Activated gamma-delta T cell treated with Interleukin-2 at 50 U/mL for 16 hours (primary cell): ENCODE measurements at places on chromosomes 12 and 14.

DNA sequence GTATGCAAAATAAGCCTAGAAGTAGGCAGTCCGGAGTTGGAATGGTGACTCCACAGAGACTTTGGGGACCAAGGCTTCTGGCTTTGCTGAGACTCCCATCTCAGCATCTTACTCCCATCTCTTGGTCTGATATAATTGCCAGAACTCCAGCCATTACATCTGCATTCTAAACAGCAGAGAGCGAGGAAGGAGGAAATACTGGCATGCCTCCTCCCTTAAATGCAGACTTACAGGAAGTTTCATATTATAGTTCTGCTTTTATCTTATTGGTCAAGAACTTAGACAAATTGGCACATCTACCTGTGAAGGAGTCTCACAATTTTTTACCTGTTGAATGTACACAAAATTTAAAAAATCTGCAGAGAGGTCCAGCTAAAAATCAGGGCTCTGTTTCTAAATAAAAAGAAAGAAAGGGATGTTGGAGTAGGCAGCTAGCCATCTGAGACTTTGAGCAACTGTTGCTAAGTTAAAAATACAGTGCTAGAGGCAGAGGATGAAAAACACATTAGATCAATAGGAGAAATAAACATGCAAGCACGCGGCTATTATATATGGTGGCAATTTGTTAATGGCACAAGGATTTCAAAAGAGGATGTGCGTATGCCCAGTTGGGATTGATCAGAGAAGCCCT lies 209.9 kb upstream of the HMGA2 start:
- DNase-seq: no peak

GRCh38 chr12:7107636-7108002 lies 1.4 kb downstream of the C1RL start:
- DNase-seq: no peak

DNA sequence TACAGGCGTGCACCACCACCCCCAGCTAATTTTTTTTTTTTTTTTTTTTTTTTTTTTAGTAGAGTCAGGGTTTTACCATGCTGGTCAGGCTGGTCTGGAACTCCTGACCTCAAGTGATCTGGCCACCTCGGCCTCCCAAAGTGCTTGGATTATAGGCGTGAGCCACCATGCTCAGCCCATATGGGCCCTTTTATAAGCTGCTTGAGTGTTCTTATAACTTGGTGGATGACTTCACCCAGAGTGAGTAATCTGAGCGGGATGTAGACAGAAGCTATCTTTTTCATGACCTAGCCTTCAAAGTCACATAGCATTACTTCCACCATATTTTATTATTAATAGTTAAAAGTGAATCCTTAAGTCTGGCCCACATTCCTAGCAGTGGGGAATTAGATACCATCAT lies 16.4 kb downstream of the BBOF1 start:
- DNase-seq: no peak

DNA sequence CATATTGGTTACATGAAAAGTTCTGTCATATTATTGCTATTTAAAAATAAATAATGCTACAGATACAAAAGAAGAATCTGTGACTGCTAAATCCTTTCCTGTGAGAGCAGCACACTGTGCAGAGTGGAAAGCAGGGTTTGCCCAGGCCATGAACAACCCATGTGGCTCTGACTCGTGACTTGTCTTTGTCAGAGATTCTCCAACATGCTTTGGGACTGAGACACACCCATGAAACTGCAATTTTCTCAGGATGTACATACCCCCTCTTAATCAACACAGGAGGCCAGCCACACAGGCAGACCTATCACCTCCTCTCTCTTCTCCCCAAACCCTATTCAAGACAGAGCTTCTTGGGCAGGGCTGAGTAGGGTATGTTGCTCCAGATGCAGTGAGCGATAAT lies 96.8 kb upstream of the NTF3 start:
- no peak for DNase-seq

DNA sequence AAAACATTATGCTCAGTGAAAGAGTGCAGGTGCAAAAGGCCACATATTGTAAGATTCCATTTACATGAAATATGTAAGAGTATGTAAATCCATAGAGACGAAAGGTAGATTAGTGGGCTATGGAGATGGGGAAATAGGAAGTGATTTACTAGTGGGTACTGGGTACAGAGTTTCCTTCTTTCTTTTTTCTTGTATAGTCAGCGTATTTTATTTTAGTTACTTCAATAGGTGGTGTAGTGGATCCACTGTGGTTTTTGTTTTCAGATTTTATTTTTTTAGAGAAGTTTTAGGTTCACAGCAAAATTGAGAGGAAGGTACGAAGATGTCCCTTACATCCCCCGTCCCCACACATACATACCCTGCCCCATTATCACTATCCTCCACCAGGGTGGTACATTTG lies 6.1 kb upstream of the CIT start:
- no peak for DNase-seq
